Thoracic aorta (tissue), 2 donors: ENCODE measurements at places on chromosomes 5 and 9. TPM values are rescaled to one million over a fixed set of nuclear protein-coding genes. Genes with fewer than 3 reads are reported as not detected.

The KIF12 gene
- not detected for total RNA-seq

The DDX4 gene
- not detected for total RNA-seq

The MEGF10 gene
- total RNA-seq = 0.21 TPM

The RHOBTB3 gene
- 34.1 TPM for total RNA-seq

The COL23A1 gene
- 1.5 TPM for total RNA-seq

The ECM2 gene
- 78.7 TPM for total RNA-seq

The SARDH gene
- 4.3 TPM for total RNA-seq

The SLC46A2 gene
- 2.7 TPM for total RNA-seq

DNA sequence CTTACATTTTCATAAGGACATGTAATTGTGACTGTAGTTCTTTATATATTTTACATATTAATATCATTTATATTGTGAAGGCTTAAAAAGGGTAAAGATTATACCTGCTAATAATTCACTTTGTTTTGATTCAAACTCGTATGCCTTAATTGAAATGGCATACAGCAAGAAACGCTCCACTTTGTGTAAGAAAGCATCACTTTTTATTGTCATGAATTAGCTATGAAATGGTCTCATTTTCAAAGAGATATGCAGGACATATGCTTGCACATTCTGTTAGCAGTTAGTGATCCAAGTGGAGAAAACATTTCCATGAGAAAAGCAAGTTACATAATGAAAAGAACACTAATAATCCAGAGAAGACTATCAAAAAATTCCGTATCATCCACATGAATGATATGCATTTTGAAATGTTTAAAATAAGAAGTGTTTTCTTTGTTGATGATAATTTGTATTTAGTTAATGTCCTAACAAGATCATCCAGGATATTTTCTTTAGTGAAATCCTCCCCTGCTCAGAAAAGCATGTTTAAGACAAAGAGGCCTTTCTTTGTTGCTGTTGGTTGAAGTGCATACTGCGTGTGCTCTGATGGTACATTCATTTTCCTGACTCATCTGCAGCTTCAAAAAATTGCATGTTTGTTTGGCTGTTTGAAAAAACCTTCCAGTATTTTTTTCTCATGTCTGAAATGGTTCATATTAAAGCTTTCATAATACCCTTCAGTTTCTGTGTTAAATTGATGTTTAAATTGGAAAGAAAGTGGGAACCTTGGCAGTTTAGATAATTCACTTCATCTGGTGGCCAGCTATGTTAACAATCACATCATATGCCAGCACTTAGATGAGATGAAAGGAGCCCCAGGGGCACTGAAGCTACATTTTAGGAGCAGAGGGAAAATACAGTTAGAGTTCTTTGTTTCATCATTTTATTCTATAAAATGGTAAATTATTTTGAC, 242.2 kb downstream of the CSNK1G3 start:
- no peak for DNase-seq

DNA sequence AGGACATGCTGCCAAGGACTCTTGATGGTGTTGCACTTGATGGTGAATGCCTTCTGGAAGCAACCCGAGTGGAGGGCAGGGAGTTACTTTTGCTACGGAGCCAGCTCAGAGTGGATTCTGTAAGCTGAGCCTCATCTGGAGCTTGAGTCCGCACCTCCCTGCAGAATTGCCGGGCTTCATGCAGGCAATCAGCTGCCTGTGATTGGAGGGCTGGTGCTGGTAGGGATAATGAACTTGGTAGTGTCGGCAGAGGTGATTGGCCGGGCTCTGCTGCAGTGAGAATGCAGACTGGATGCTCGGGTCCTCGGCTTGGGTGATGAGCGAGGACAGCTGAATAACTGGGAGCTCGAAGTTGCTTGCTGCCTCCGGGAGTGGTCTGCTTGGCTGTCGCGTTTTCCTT, 23.1 kb downstream of the SLC25A25 start:
- DNase-seq = no peak

- no peak for DNase-seq
These were observed 121.0 kb upstream of the RPS23 start for GRCh38 chr5:82399111-82399510.

DNA sequence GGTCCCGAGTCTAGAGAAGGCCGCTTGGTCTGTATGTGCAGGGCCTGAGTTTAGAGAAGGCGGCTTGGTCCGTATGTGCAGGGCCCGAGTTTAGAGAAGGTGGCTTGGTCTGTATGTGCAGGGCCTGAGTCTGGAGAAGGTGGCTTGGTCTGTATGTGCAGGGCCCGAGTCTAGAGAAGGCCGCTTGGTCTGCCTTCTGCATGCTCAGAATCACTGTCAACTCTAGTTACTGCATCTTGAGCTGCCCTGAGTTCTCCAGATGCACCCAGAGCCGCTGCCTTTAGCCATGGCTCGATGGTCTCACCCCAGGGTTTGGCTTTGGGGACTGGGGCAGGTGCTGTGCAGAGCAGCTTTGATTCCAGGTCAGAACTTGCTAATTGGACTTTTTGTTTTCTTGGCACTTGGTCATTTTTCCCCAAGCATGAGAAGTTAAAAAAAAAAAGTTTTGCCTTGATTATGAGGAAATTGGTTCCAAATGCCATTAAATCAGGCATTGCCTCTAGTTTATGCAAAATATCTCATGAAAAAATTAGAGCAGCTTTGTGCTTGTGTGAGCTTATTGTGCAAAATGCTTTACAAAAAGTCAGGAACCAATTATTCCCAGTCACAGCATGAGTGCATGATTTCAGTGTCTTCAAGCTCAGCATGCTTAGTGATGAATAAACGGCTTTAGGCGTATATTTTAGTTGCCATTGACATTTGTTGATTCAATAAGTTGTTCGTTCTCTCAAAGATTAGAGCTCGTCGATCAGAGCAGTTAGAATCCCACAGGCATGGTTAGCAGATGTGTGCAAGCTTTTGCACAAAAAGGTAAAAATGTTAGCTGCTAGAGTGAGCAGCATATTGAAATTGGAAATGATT, 25.4 kb upstream of the EXOC3 start:
- no peak for DNase-seq

- no peak for DNase-seq
These were observed 35.1 kb downstream of the DENND1A start for GRCh38 chr9:123894822-123895221.

DNA sequence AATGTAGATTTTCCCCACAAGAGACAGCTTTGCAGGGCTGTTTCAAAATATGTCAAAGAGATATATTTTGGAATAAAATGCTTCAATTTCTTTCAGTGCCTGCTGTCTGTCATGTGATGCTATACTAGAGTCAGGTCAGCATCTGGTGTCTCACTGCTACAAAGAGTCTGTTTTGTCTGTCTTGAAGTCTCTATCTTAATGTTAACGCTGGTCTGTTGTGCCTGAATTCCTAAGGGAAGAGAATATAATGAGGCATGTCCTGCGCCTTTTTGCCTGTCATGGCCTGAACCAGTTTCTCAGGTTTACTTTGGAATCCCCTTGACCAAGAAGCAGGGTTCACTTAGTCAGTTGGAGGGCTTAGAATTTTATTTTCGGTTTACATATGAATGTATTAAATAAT, 176.4 kb downstream of the PDZD2 start:
- no peak for DNase-seq

DNA sequence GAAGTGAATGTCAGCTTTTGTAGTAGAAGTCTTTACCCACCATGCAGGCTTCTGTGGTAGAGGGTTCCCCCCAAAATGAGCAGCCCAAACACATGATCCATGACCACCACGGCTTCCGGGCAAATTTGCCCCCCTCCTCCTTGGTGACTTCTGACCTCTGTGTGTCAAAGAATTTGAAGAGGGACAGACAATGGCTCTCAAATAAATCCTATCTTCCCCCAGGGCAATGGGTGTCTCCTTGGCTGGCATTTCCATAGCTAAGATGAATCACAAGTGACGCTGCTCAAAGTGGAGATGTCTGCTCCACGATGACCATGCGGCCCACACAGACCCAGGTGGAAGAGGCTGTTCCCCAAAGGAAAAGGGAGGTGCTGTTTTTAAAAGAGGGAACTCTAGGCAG, 30.2 kb upstream of the BOD1 start:
- DNase-seq = no peak

DNA sequence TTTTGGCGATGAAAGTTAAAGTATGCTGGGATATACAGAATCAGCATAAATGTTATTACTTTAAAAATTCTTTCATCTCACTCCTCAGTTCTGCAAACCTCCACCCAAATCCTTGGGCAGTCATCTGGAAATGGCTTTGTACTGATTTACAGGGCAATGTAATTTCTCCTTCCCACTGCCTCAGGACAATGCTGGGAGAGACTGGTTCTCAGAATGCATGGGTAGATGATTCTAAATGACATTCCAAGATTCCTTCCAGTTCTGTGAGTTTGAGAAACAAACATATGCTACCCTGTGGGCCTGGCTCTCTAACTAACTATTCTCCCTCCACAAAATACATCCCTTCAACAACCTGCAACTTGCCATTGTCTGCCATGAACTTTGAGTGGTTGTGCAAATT, 7.5 kb upstream of the PSAT1 start:
- DNase-seq = no peak

DNA sequence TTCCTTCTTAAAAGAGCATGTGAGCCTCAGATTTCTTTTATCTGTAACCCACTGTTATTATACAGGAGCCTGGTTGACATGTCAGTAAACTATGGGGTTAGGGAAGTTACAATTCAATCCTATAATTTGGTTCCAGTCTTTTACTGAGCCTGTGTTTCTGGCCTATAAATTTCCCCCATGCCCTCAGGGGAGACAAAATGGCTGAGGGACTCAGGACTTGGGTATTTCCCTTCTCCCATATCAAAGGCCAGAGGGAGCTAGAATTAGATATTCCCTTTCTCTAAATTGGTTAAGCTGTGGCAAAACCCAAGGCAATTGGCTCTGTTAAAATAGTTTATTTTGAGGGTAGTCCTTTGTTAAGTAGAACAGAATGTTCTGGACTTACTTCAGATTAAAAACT, 823.2 kb downstream of the TLE1 start:
- no peak for DNase-seq

- DNase-seq = no peak
These were observed 7.1 kb downstream of the ACTL7A start for GRCh38 chr9:108869092-108869725.

GRCh38 chr9:81193362-81194339, 495.7 kb downstream of the TLE1 start:
- no peak for DNase-seq

GRCh38 chr5:39256477-39257235, 37.3 kb upstream of the FYB1 start:
- no peak for DNase-seq

DNA sequence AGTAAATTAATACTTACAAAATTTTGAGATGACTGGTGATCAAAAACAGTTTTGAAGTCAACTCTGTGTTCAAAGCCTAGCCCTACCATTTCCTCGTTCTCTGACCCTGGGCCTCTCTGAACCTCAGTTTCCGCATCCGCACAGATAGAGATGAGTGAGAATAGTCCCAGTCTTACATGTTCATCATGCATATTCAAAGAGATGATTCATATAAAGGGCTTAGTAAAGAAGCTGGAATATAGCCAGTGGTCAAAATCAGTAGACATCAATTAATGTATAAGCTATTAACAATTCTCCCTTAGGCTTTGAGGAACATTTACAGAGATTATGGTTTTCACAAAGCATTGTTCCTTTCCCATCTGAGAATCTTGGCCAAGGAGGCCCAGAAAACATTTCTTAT, 250.6 kb downstream of the SPOCK1 start:
- no peak for DNase-seq

- no peak for DNase-seq
These were observed 18.7 kb downstream of the CPLX2 start for GRCh38 chr5:175889910-175890684.
